CD4-positive, alpha-beta T cell (primary cell): ENCODE measurements at places on chromosomes 11 and 22. TPM values are rescaled to one million over a fixed set of nuclear protein-coding genes. Genes with fewer than 3 reads are reported as not detected.

Gene FDXACB1
- total RNA-seq, result 3.4 TPM

GRCh38 chr22:32820131-32821119 is 18.9 kb downstream of the TIMP3 start:
- no peak overlapping the region for H3K27ac ChIP-seq
- H3K4me1 ChIP-seq, result no peaks in the 10 kb centered on the region
- no peaks in the 10 kb centered on the region for H3K27me3 ChIP-seq

GRCh38 chr22:29306175-29306834 is at the start of gene GAS2L1:
TSS of gene GAS2L1 (plus strand) at chr22:29306650. CDS start at chr22:29308106, 1,456 bp downstream.
- peaks cover 15% of the 10 kb centered on the region for H3K27me3 ChIP-seq
- H3K27ac ChIP-seq, result no peak within 1 kb of the TSS
- H3K36me3 ChIP-seq, result no peaks in the 10 kb centered on the region
- H3K4me3 ChIP-seq, result peak within 1 kb of the TSS; percentile 65

- no peak overlapping the region for H3K4me3 ChIP-seq
- no peaks in the 10 kb centered on the region for H3K4me1 ChIP-seq
- DNase-seq, result no peak
- no peak overlapping the region for H3K27ac ChIP-seq
- H3K36me3 ChIP-seq, result no peaks in the 10 kb centered on the region
- peaks cover 3% of the 10 kb centered on the region for H3K27me3 ChIP-seq
Observed at GRCh38 chr11:117704395-117705100, 92.5 kb downstream of the DSCAML1 start.

Gene UBQLNL
- 0.30 TPM for total RNA-seq

GRCh38 chr11:61756452-61757212 is 4.2 kb downstream of the MYRF start:
- peaks cover 5% of the 10 kb centered on the region for H3K27me3 ChIP-seq
- no peak for DNase-seq
- no peak overlapping the region for H3K27ac ChIP-seq
- no peaks in the 10 kb centered on the region for H3K36me3 ChIP-seq
- H3K4me1 ChIP-seq, result peaks cover 25% of the 10 kb centered on the region

DNA sequence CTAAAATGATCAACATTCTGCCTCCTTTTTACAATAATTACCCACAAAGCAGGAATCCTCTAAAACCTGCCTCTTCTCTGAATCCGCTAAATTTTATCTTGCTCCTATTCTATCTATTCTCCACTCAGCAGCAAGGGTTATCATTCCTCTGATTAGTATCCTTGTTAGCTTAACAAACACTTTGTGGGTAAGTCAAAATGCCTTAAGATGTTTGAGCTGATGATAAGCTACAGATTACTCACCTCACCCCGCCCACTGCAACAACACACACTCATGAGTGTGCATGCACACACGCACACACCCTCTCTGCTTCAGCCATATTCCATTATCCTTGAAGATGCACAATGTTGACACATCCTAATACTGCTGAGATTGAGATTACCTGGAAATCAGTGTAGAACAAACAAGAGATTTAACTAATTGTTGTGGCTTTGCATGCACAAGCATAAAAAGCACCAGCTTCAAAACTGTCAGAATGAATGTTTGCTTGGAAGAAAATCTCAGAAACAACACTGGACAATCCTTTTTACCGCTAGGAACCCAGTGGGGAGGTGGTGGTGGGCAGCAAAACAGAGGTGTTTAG is 130.9 kb downstream of the BBOX1 start:
- no peak overlapping the region for H3K27ac ChIP-seq
- no peak overlapping the region for H3K4me3 ChIP-seq
- H3K27me3 ChIP-seq, result no peaks in the 10 kb centered on the region
- no peak for DNase-seq
- no peaks in the 10 kb centered on the region for H3K36me3 ChIP-seq

- H3K27me3 ChIP-seq, result no peaks in the 10 kb centered on the region
- no peak for DNase-seq
- no peaks in the 10 kb centered on the region for H3K36me3 ChIP-seq
- no peak overlapping the region for H3K27ac ChIP-seq
- H3K4me3 ChIP-seq, result no peak overlapping the region
- H3K4me1 ChIP-seq, result no peaks in the 10 kb centered on the region
Observed at GRCh38 chr22:44981857-44982256, 27.9 kb downstream of the PHF21B start.

GRCh38 chr22:20292673-20293232 is 24.6 kb upstream of the RTN4R start:
- no peaks in the 10 kb centered on the region for H3K4me1 ChIP-seq
- H3K27me3 ChIP-seq, result no peaks in the 10 kb centered on the region
- no peak overlapping the region for H3K4me3 ChIP-seq
- no peak overlapping the region for H3K27ac ChIP-seq
- H3K36me3 ChIP-seq, result no peaks in the 10 kb centered on the region
- no peak for DNase-seq

DNA sequence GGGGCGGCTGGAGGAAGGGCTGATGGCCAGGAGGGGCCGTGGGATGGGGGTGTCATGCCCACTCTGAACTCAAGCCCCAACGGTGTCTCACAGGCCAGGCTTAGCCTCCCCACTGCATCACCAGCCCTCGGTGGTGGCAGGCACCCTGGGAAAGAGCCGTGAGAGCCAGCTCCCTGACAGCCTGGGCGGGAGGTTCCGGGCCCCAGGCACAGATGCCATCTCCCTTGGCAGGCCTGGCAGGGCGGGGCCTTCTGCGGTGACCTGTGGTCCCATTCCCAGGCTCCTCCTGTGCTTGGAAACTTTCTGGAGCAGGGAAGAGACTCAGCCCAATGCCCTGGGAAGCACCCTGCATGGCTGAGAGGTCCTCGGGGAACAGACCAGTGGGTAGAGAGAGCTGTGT is 4.8 kb downstream of the PHLDA2 start:
- no peak overlapping the region for H3K4me3 ChIP-seq
- H3K36me3 ChIP-seq, result no peaks in the 10 kb centered on the region

DNA sequence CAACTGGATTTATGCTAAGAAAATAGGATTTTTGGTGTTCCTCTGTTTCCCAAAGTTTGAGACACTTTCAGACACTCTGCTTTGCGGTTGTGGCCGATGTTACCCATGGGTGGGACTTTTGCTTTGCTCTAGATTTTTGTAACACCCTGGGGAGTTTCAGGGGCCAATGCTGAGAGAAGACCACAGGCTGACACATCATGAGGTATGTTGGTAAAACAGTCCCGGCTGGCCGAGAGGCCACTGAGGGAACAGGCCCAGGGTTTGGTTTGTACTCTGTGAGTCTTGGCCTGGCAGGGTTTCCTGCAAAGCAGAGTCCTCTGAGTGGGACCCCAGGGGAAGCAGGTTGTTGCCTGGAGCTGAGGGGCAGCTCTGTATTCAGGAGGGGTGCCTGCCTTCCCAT is 78.5 kb upstream of the PITPNB start:
- H3K4me3 ChIP-seq, result no peak overlapping the region
- no peaks in the 10 kb centered on the region for H3K27me3 ChIP-seq
- H3K4me1 ChIP-seq, result no peaks in the 10 kb centered on the region
- no peak overlapping the region for H3K27ac ChIP-seq

Gene ZNRF3
- 0.61 TPM for total RNA-seq

Gene ACTN3
- 0.22 TPM for total RNA-seq

DNA sequence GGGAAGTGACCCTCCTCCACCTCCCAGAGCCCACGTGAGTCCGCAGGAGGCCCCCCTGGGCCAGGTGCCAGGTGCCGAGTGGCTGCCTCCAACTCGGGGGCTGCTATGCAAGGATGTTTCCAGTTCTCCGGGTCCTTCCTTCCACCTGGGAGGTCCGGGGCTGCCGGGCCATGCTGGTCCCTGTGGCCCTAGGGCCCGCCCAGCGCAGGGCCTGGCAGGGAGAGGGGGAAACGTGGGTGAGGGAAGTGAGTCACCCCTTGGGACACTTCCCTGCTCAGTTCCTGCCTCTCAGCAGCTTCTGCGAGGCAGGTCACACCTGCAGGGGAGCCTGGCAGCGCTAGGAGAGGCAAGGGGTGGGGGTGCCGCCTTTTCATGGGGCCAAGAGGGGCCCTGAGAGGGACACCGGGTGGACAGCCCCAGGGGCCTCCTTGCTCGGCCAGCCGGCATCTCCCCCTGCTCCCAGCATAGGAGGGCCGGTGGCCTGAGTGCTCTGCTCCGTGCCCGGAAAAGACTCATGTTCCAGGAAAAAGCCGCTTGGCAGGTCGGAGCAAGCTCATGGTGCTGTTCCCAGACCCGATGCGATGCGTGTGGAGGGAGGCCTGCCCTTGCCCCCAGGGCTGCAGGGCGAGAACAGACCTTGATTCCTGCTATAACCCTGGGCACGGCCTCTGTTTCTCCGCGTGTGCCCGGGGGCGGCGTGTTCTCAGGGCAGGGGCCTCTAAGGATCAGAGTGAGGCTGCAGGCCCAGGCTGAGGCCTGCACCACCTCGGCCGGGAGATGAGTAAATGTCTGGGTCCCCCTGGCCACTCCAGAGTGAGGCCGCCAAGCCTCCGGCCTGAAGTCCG is 30.3 kb upstream of the WNT7B start:
- H3K27me3 ChIP-seq, result no peaks in the 10 kb centered on the region
- peaks cover 16% of the 10 kb centered on the region for H3K4me1 ChIP-seq
- no peaks in the 10 kb centered on the region for H3K36me3 ChIP-seq
- DNase-seq, result no peak

Gene LRP4
- total RNA-seq, result not detected

DNA sequence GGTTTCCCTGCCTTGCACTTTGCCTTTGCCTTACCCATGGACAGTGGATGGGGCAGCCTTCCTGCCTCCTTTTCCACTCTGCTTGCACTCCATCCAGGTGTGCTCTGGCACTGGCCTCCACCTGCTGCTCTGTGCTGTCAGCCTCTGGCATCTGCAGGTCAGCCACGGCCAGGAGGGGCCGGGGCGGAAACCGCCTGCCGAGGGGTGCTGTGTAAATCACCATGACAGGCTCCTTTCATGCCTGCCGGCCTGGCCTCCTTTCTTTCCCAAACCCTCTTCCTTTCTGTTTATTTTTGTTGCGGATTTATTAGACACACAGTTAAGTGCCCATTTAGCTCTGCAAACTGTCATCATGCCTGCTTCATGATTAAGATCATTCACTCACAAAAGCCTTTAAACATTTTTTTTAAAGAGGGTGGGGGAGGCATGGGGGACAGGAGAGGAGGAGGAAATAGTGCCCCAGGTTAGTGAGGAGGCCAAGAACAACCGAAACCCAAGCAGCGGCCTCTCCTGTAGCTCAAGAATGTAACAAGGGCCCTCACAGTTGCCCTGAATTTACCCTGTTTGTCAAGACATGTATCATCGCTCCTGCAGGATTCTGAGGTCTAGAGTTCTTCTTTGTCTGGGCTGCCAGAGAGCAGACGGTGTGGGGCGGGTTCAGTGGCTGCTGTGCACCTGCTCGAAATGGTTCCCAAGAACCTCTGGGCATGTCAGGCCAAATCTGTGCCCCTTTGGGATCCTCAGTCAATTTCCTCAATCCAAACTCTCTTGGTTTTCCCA is 83.3 kb downstream of the BARX2 start:
- no peak for DNase-seq
- no peak overlapping the region for H3K4me3 ChIP-seq
- no peaks in the 10 kb centered on the region for H3K36me3 ChIP-seq

DNA sequence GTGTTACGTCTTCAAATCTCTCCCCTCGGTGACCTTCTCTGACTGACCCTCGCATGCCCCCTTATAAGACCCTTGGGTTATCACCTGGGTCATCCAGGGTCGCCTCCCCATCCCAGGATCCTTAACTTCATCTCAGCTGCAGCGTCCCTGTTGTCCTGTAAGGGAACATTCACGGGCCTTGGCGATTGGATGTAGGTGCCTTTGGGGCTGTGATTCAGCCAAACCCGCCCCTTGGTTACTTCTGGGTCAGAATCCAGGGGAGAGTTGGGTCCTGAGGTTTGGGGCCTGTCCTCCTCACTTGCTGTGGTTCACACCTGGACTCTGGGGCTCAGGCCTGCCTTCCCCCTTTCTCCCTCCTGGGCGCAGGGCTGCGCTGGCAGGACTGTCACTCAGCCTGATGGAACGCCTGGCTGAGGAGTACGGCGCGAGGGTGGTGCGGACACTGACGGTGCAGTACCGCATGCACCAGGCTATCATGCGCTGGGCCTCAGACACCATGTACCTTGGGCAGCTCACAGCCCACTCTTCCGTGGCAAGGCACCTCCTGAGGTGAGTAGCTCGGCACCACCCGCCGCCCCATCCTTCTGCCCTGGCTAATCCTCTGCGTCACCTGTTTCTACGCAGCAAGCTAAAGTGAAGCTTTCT is 29.4 kb downstream of the IGHMBP2 start:
- no peak overlapping the region for H3K27ac ChIP-seq
- no peak overlapping the region for H3K4me3 ChIP-seq
- H3K36me3 ChIP-seq, result peaks cover 76% of the 10 kb centered on the region
- H3K27me3 ChIP-seq, result no peaks in the 10 kb centered on the region
- no peak for DNase-seq

GRCh38 chr22:41742918-41743317 is 43.6 kb downstream of the MEI1 start:
- no peaks in the 10 kb centered on the region for H3K27me3 ChIP-seq
- peaks cover 5% of the 10 kb centered on the region for H3K4me1 ChIP-seq
- H3K36me3 ChIP-seq, result no peaks in the 10 kb centered on the region

Gene SELENOO
- 26.1 TPM for total RNA-seq
